Activated CD4-positive, alpha-beta T cell treated with anti-CD3 and anti-CD28 coated beads, Interleukin-2, Interleukin-4, amounts not matched to agents 100 ng/mL and 50 ng/mL, durations not matched to agents 16 hours and 8 hours (primary cell): ENCODE measurements at places on chromosomes 12 and 14.

DNA sequence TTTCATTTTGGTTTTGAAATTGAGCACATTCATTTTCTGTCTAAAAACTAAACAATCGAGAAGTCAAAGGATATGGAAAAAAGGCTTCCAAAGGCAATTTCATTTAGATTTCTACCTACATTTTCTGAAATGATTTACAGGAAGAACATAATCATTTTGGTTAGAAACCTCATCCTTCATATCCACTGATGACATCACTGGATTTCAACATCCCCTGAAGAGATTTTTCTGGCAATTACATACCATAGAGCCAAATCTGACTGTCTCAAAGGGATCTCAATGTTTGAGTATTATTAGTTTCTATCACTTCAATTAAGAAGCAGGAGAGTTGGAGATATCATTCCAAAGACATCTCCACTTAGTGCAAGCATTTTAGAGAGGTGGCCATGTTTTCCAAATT lies 137.8 kb downstream of the TTC7B start:
- DNase-seq: no peak

- DNase-seq: no peak
Measured at GRCh38 chr14:21095430-21096205, 2.8 kb downstream of the ZNF219 start.

DNA sequence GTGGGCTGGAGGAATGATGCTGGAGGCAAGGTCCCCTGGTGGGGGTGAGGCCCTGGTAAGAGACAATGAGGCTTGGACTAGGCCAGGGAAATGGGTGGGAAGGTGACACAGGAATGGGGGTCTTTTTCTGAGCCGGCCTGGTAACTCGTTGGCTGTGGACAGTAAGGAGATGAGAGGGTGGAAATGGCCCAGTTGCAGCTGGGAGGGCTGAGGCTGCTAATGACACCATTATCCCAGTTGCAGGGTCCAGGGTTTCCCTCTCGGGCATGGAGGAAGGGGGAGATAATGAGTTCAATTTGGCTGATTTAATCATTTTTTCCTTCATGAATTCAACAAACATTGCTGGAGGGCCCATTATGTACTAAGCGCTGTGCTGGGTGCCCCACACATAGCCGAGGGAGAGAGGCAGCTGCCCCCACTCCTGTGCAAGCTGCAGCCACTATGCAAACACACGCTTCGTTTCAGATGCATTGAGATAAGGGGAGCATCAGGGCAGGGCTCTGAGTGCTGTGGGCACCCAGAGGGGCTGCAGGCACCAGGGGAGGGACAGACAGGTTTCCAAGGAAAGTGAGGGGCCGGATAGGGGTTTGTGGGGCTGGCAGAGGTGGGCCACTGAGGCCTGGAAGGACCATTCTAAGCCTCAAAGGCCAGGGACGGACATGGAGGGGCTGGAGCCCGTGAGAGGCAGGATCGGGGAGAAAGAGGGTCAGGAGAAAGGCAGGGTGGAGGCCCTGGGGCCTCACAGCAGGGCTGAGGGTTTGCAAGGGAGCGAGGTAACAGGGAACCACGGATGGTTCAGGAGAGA lies 43.2 kb upstream of the MEG3 start:
- no peak for DNase-seq

- no peak for DNase-seq
Measured at GRCh38 chr12:95762123-95762785, 28.3 kb downstream of the NTN4 start.

- no peak for DNase-seq
Measured at GRCh38 chr14:91501951-91502930, 7.9 kb downstream of the PPP4R3A start.

DNA sequence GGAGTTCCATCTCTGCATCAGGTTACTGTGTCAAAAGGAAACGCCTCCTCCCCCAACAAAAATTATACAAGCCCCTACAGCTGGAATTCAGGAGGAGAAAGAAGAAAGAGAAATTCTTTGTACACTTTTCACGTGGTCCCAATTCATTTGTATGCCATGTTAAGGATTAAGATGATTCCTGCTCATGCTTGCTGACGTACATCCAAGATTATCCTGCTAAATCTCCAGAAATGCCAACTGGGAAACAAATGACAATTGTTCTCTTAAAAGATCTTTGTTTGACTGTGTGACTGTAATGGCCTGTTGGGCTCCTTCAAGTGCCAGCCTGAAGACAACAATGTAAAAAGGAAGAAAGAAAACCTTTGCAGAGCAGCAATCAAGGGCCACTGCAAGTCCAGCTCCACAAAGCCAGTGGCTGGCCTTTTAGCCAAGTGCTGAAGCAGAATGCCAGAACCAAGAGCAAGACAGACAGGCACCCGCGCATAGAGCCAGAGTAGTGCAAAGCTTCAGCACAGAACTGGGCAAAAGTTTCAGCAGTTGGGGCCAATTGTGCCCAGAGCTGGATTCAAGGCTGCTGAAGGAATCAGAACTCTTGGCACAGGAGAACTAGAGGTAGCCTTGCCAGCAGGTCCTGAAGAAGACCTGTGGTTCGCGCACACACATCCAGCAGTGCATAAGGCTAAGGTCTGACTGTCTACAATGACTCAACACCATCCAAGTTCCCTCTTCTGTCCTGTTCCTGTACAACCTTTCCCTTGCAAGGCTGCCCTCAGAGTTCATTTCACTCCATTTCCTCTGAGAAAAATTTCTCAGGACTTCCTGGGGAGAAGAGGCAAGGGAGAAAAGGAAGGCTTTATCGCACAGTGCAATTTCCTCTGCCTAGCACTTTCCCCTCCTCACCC lies 209.7 kb upstream of the BMP4 start:
- DNase-seq: no peak

GRCh38 chr14:79275292-79275655 lies 936.0 kb downstream of the DIO2 start:
- no peak for DNase-seq

GRCh38 chr12:106753526-106753925 lies 21.0 kb upstream of the RIC8B start:
- DNase-seq: peak; percentile 43

GRCh38 chr12:114658002-114658441 lies 26.0 kb downstream of the TBX3 start:
- no peak for DNase-seq

DNA sequence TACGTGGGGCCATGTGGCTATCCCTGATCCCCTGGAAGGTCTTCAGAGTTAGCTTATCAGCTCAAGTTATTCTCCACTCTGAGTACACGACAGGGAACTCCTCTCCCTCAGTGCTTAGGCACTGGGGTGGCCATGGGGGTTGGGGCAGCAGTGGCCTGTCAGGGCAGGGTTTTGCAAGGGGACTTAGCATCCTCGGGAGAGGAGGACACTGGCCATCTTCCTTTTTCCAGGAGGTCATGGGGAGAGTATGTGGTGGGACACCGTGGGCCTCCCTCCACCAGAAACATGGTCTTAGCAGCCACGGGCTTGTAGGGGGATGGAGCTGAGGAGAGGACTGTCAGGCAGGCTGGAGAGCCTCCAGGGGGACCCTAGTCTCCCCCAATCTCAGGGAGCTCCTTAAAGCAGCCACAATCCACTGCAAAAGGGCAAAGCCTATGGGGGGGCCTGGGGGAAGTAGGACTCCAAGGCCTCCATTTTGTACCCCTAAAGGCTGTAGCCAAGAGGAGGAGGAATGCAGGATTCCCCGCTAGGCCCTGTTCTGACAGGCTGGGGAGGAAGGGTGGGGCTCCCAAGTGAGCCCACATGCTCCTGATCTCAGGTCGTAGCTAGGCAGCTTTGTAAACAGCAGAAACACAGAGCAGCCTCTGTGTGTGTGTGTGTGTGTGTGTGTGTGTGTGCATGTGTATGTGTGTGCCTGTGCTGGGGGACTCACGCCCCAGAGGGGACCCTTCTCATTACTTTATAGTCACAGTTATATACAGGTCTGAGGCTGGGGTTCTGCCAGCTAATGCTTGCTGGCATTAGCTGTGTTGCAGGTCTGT lies 36.6 kb downstream of the KRT80 start:
- no peak for DNase-seq

- no peak for DNase-seq
Measured at GRCh38 chr12:49244176-49244575, 20.7 kb upstream of the TUBA1C start.

GRCh38 chr14:101584055-101584859 lies 23.0 kb downstream of the DIO3 start:
- DNase-seq: no peak

- DNase-seq: no peak
Measured at GRCh38 chr12:73951956-73952703, 585.5 kb upstream of the ATXN7L3B start.

- DNase-seq: no peak
Measured at GRCh38 chr14:62468946-62469345, 576.3 kb downstream of the KCNH5 start.

DNA sequence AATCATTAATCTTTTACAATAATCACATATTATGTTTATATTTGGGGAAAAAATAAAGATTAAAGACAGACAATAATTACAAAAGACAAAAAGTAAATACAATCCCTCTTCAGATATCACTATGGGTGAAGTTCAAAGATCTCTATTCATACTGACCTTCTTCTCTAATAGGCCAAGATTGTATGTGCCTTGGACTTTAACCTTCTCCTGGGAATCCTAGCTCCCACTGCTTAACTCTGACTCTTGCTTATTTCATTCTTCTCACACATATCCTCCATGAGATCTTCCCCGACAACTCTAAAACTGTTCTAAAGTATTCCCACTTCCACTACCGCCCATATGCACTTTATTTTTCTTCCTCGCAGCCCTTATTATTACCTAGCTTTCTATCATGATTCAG lies 83.8 kb downstream of the EEA1 start:
- DNase-seq: no peak

DNA sequence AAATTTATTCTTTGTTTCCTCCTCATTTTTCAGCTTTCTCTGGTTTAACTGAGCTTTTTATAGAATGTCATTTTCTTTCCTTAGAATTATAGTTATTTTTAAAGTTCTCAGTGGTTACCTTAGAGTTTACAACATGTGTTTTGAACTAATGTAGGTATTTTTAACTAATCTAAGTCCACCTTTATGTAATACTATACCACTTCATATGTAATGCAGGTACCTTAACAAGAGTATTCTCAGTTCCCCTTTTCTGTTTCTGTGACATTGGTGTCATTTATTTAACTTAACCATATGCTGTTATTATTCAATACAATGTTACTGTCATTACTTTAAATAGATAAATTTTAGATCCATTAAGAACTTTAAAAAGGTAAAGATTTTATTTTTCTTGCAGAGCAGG lies 30.3 kb upstream of the KCNC2 start:
- DNase-seq: no peak

GRCh38 chr14:104980611-104981531 lies 2.7 kb upstream of the AHNAK2 start:
- DNase-seq: no peak

DNA sequence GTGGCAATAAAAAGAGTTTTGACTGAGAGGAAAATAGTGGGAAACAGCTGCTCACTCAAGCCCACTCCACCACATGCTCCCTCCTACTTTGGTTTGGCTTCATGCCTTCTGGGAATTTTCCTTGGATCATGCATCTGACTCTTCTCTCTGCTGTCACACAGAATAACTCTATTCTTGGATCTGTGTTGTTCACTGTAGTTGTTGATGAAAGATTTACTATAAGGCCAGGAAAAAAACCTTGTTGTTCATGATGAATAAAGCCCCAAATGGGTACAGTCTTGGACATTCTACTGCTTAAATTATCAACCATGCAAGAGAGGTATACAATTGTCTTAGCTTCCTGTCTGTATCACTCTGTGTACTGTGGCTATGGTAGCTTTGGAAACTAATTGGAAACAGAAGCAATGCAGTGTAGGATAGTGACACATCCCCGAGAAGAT lies 70.5 kb downstream of the TMX1 start:
- DNase-seq: no peak

GRCh38 chr14:75188520-75189268 lies 12.3 kb upstream of the TMED10 start:
- DNase-seq: no peak

DNA sequence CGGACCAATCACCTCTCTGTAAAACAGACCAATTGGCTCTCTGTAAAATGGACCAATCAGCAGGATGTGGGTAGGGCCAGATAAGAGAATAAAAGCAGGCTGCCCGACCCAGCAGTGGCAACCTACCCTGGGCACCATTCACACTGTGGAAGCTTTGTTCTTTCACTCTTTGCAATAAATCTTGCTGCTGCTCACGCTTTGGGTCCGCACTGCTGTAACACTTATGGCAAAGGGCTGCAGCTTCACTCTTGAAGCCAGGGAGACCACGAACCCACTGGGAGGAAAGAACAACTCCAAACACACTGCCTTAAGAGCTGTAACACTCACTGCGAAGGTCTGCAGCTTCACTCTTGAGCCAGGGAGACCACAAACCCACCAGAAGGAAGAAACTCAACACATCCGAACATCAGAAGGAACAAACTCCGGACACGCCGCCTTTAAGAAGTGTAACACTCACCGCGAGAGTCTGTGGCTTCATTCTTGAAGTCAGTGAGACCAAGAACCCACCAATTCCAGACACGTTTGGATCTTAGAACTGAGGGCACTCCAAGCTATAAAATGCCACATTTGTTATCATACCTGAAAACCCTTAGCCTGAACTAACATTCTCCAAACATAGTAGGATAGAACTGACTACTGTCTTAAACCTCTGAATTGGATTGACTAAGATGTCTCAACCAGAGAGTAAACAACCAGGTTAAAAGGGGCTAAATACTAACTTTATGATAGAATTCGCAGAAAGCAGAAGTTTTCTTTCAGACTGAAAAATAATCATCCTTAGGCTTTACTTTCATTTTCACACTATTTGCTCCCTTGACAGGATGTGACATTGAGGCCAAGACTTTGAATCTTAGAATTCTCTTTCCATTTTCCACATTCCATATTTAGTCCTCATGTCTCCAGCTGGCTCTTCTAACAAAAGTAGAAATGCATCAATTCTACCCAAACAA lies 33.6 kb downstream of the CDKL1 start:
- peak; percentile 28 for DNase-seq

- DNase-seq: no peak
Measured at GRCh38 chr12:1403417-1403816, 191.0 kb downstream of the FBXL14 start.

GRCh38 chr12:48882972-48883304 lies 17.3 kb upstream of the RND1 start:
- no peak for DNase-seq

DNA sequence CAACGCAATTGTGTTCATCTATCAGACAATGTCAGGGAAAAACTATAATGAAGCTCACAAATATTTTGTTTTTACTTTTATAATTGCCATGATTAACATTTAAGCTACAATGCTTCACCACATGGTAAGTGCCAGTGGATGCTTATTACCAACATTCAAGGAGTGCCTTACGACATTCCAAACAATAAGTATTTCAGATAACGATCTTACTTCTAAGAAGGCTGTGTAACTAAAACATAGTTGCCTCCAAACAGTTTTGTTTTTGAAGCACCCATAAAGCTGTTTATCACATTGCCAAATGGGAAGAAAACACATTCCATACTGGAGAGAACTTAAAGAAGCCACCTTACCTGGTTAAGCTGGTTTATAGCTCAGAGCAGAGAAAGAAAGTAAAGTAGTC lies 78.8 kb downstream of the RPS6KA5 start:
- no peak for DNase-seq
